ENCODE measurements at places on chromosomes 12 and 14.

GRCh38 chr12:998020-998874 is 7.2 kb downstream of the ERC1 start:
- no peak for DNase-seq

- DNase-seq, result peak; percentile 77
These were observed at the start of gene RNASE4 for GRCh38 chr14:20683891-20684661. Gene RNASE4, plus strand, starts transcription at chr14:20684560. Its CDS starts 14,812 bp downstream, at chr14:20699372.

- DNase-seq, result no peak
These were observed 15.4 kb downstream of the TEAD4 start for GRCh38 chr12:2974560-2974971.

- DNase-seq, result no peak
These were observed 250.9 kb upstream of the SYT10 start for GRCh38 chr12:33690562-33690961.

- DNase-seq, result no peak
These were observed 452.0 kb downstream of the PRKD1 start for GRCh38 chr14:29475641-29476040.

DNA sequence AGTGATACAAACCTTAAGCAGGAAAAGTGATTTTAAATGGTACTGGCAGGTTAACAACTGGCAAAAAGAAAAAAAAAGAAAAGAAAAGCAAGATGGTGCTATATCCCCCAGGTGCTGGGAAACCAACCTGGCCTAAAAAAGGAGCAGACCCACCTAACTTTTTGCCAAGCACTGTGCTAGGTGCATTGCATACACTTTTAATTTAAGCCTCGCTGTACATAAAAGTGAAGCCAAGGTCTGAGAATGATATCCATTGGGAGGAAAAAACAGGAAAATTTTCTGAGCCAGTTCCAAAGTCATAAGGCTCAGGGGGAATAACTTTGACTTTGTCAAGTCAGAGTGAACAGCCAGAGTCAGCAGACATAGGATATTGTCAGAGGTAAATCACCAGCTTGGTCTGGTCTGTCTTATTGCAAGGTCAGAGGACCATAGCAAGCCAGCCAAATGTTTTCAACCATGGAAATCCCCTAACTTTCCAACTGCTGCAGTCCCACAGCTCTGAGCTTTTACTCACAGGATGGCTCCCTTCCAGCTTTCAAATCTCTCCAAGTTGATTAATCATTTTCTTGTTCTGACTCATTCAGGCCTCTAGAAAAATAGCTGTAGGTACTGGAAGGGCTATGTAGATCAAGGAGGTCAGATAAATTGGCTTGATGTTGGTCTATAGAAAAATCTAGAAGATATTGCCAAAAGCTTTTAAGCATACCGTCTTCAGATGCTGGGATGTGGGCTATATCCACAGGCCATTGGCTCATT is 412.9 kb downstream of the RAD51B start:
- DNase-seq, result peak; percentile 99

DNA sequence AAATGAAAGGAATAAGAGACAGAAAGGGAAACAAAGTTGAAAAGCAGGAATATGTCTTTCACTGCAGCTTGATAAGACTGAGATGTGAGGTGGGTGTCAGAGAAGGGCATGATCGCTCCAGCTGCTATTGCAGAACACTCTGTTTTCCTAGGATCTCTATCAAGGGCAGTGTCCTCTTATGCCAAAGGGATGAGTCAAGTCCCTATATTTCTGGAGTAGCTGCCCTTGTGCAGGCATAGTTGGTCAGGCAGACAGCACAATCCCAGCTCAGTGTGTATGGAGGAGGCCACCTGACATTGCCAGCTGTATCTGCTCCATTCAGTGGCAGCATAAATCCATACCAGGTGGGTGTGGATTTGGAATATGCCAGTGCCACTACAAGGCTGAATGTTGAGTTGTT is 101.6 kb downstream of the DAD1 start:
- no peak for DNase-seq

GRCh38 chr12:67355428-67356379 is 86.5 kb downstream of the CAND1 start:
- DNase-seq, result no peak

GRCh38 chr12:132144115-132144809 is at the start of the genes DDX51 and NOC4L:
Gene DDX51, minus strand, starts transcription at chr12:132144319. Its CDS starts 23 bp downstream, at chr12:132144296.
Gene NOC4L, plus strand, starts transcription at chr12:132144457. Its CDS starts 32 bp downstream, at chr12:132144489.
- peak; percentile 65 for DNase-seq

GRCh38 chr14:37708481-37708880 is 113.1 kb downstream of the TTC6 start:
- no peak for DNase-seq

GRCh38 chr12:50637870-50638481 is 125.9 kb upstream of the ATF1 start:
- DNase-seq, result no peak

DNA sequence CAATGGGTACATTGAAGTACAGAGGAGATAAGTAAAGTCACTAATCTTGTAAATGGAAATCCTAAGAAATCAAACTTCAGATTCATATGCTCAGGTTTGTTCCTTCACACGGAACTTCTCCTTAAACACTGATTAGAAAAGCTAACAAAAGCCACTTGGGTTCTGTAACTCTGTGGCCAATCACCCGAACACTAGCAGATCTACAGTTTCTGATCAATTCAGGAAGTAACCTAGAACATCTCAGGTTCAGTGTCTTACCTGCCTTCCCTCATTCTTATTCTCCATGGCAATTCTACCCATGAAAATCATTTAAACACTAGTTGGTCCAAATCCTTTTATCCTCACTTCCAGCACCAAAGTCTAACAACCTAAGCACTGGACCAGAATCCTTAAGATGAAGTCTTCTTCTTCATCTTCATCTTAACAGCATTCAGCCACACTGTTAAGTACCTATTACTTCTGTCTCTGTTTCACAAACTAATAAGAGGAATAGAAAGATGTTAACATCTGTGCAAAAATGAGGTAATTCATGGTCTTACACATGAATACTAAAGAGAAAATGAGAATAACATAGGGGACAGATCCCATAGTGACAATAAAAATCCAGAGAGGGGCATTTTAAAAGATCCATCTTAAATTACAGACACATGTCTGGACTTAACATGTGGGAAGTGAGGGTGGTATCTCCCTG is 184.5 kb downstream of the SSPN start:
- no peak for DNase-seq

DNA sequence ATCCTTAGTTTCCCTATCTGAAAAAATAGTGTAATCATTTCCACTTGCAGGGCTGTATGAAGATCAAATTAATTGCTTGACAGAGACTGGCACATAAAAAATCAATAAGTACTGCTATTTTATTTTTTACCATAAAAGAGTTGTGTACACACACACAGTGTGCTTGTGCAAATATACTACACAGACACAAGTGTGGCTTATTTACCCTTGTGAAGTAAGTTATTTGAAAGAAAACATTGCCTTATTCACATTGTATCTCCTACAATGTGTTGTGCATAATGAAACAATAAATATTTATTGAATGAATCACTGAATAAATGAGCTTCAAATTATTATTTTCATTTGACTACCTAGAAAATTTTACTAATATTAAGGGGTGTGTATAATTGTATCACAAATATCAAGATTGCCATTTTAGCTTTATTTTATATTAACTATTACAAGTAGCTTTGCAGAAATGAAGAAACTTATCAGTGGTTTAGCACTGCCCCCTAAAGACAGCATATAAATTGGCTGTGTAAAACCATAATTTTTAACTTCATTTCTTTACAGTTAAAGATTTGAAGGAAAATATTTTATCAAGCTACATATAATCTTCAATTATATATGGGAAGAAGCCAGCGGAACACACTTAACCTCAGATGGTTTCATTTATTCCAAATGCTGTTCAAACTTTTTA is 11.3 kb downstream of the GARIN6 start:
- DNase-seq, result no peak

DNA sequence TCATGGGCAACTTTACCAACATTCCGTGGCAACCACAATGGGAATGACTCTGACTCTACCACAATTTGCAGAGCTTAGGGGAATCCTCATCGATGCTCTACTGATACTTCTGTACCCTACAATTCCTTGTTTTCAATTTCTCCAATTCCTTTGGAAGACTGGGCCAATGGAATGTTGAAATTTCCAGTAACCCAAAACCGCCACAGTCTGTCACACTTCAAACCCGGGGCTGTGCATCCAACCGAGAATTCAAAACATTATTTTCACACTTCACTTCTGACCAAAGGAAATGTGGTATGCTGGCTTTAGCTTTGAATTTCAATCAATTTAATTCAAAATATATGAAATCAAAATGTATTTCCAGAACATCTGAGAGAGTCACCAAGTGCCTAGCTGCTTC is 951.4 kb downstream of the VRK1 start:
- DNase-seq, result no peak

DNA sequence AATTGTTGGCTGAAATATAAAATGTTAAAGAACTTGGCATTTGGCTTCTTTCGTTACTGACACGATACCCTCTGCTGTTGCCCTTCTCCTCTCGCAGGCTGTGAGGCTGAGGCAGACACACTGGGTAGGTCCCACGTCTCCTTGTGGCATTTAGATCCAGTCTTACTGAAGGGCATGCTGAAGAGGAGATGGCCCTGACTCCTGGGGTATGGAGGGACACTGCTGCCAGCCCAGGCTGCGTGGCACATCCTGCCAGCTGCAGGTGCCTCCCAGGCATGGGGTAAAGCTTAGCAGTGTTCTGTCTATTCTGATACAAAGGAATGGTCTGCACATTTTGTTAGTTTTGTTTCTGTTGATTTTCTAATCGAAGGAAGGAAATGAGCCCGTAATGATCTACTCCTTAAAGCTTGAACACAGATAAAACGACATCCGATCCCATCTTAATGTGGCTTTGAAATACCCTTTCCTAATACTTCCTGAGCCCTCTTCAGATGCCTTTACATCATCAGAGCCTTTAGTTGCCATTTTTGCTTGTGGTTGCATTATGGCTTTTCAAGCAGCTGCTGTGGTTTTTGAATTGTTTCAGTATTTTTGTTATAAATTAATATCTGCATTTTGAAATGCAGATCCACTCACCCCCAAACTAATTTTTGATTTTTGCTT is 61.1 kb downstream of the WDR20 start:
- DNase-seq, result no peak

DNA sequence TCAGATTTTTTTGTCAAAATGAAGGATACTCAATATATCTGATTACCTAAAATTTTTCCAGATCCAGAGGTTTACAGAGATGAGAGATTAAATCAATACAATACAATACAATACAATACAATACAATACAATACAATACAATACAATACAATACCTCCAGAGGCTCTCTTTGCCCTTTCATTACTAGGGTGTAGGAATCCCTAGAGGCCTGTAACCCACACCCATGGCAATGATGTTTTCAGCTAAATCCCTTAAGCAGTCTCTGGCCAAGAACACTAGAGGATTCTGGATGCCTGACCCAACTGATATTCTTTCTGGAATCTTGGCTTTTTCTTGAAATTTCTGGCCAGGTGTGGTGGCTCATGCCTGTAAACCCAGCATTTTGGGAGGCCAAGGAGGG is 23.7 kb upstream of the AEBP2 start:
- no peak for DNase-seq

DNA sequence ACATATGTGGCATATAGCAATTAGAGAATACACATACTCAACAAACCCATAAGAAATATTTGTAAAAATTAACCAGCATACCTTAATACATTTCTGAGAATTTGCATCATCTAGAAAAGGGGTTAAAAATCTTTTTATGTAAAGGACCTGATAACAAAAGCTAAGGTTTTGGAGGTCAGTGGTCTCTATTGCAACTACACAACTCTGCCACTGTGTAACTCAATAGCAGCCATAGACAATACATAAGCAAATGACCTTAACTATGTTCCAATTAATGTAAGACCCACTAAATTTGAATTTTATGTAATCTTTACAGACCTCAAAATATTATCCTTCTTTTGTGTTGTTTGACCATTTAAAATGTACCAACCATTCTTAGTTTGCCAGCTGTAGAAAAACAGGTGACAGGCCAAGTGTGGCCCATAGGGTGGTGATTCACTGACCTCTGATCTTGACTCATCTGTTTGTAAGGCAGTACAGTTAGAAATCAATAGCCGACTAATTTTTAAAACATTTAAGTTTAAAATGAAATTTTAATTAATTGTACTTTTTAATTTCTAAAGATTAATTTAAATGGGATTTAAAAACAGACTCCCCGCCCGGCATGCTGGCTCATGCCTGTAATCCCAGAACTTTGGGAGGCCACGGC is 7.4 kb upstream of the EPS8 start:
- DNase-seq, result no peak

DNA sequence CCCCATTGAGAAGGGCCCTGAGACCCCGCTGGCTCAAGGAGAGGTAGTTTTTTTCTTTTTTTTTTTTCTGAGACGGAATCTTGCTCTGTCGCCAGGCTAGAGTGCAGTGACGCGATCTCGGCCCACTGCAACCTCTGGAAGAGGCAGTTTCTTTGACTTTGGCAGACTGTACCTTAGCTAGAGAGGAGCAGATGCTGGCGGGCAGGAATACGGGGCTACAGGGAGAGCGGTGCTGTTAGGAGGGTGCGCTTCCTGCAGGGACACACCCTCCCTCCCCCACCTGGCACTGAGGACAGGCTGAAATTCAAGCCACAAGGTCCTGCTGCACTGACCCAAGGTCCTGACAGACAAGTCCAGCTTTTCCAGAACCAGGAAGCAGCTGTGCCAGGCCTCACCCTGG is 32.2 kb upstream of the NUDT14 start:
- no peak for DNase-seq

- no peak for DNase-seq
These were observed 308.2 kb upstream of the AMIGO2 start for GRCh38 chr12:47387994-47388393.

- DNase-seq, result no peak
These were observed 78.7 kb downstream of the FUT8 start for GRCh38 chr14:65491274-65491673.

GRCh38 chr14:65637780-65638179 is 225.2 kb downstream of the FUT8 start:
- peak; percentile 6 for DNase-seq

DNA sequence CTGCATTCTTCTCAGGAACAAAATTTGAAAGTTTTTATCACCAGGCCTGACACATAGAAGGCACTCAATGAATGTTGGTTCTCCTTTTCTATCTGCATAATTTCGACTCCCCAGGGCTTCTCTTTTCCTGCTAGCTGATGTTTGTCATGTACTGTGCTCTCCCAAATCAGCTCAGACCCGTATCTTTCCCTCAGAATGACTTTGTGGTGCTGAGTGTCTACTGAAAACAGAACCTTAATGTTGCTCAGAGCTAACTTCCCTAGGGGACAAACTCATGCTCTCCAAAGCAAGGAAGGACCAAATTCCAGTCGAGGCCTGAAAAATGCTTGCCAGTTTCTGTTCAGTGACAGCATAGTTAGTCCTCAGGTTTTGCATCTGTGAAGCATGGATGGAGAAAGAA is 1.9 kb downstream of the ARHGDIB start:
- no peak for DNase-seq

- no peak for DNase-seq
These were observed 12.8 kb upstream of the CREBL2 start for GRCh38 chr12:12598864-12599263.

DNA sequence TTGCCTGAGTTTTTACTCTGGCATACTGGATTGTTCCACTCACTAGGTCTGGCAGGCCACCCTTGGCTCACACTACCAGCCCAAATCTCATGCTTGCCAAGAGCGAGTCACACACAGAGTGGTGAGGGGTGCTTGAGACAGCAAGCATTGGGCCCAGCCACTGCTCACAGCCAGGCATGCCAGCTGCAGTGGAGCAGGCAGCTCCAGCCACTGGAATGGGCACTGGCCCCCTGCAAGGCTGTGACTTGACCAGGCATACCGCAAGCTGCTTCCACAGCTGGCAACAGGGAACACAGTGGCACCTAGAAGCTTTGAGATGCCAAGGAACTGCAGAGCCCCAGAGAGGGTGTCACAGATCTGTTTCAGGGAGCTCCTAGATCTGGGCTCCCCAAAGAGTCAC is 488.5 kb downstream of the LRFN5 start:
- DNase-seq, result no peak
